H54 (cell line): ENCODE measurements at places on chromosomes 12 and 14.

DNA sequence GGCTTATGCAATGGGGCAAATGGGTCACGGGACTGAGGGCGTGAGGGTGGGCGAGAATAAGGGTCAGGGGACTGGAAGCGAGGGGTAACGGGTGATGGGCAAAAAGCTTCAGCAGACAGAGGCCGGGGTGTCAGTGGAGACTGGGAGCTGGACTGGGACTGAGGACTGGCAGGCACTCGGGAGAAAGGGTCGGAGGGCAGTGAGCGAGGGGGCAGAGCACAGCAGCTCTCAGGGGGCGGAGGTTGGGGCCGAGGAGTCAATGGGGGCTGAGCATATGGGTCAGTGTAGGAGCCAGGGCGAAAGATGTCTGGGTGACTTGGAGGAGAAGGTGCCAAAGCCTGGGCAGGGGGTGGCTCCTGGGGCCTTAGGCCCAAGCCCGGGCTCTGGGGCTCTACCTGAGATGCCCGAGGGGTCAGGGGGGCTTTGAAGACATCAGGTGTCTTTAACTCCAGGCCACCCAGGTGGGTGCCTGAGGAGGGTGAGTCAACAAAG lies 20.2 kb downstream of the KMT2D start:
- no peak for DNase-seq

DNA sequence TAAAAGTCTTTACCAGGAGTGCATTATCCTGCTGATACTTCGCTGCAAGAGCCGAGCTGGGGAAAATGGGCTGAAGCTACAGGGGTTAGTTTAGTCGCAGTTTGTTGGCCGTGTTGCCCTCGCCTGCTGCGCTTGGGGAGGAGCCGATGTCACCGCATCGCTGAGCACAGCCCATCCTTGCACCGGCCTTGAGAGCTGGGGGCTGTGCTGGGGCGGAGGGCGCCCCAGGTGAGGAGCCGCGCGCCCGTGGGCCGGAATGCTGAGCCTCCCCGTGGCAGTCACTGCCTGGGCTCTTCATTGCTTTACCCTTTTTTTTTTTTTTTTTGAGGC lies 50.0 kb downstream of the ADGRD1 start:
- no peak for DNase-seq

- no peak for DNase-seq
Observed at GRCh38 chr12:46187023-46187422, 81.8 kb downstream of the SLC38A1 start.

DNA sequence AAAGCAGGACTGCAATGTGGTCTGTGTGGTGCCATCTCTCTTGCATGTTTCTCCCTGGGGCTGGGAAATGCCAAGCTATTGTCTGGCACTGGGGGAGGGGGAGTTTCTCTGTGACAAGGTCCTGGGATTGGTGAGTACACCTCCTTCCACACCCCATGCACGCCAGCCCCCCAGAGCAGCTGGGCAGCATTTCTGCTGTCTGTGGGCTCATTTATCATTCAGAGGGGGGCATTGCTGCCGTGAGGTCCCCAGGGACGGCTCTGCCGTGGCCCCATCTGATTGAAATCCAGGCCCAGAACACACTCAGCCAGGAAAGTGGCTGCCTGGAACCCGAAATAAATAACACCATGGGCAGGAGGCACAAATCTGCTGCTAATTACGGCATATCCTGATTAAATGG lies 12.6 kb upstream of the FAM222A start:
- DNase-seq, result no peak

DNA sequence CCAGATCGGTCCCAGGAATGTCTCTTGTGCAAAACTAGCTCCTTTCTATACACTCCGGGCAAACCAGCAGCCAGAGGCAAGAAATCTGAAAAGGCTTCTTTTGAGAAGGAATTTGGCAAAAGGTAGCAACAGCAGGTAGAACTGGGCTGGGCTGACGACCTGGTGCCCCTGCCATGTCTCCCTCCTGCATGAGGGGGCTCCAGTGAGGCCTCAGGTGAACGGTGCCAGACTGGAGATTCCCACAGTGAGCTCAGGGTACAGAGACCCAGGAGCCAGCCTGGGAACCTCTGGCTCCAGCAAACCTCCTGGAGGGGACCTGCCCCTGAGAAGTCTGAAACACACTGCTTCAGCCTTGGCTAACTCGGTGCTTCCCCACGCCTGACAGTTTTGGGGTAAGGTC lies 10.8 kb downstream of the ITPK1 start:
- DNase-seq, result no peak
